Colonic mucosa (tissue), 4 donors: ENCODE measurements at places on chromosomes 16 and 17.

GRCh38 chr16:48231727-48232492, 12.2 kb upstream of the LONP2 start:
- peak; percentile 35 for DNase-seq
- H3K4me3 ChIP-seq, result no peak overlapping the region
- H3K36me3 ChIP-seq, result no peaks in the 10 kb centered on the region
- no peak overlapping the region for H3K27ac ChIP-seq
- no peaks in the 10 kb centered on the region for H3K4me1 ChIP-seq

- no peaks in the 10 kb centered on the region for H3K4me1 ChIP-seq
- no peaks in the 10 kb centered on the region for H3K27me3 ChIP-seq
- H3K4me3 ChIP-seq, result no peak overlapping the region
- H3K27ac ChIP-seq, result peak overlapping the region; percentile 72
- DNase-seq, result no peak
Measured at GRCh38 chr17:78325076-78325687, 34.7 kb downstream of the SOCS3 start.

GRCh38 chr17:76027159-76027839, at the start of gene EVPL:
EVPL (minus strand) TSS chr17:76027306; CDS start chr17:76027198, 108 bp downstream.
- H3K36me3 ChIP-seq, result no peaks in the 10 kb centered on the region
- H3K4me1 ChIP-seq, result peaks cover 9% of the 10 kb centered on the region
- DNase-seq, result peak; percentile 94
- peak within 1 kb of the TSS; percentile 40 for H3K4me3 ChIP-seq

GRCh38 chr17:29073520-29073919, 30.6 kb downstream of the PIPOX start:
- no peaks in the 10 kb centered on the region for H3K4me1 ChIP-seq
- H3K27me3 ChIP-seq, result no peaks in the 10 kb centered on the region

GRCh38 chr17:59427996-59428395, 96.5 kb downstream of the YPEL2 start:
- no peaks in the 10 kb centered on the region for H3K27me3 ChIP-seq
- peak overlapping the region; percentile 28 for H3K27ac ChIP-seq
- H3K4me3 ChIP-seq, result no peak overlapping the region
- DNase-seq, result no peak
- no peaks in the 10 kb centered on the region for H3K4me1 ChIP-seq
- no peaks in the 10 kb centered on the region for H3K36me3 ChIP-seq

DNA sequence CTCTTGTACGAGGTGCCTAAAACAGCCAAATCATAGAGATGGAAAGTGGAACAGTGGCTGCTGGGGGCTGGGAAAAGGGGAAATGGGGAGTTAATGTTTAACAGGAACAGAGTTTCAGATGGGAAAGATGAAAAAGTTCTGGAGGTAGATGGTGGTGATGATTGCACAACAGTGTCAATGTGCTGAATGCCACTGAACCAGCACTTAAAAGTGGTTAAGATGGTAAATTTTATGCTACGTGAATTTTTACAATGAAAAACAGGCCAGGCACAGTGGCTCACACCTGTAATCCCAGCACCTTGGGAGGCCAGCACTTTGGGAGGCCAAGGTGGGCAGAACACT, 130.4 kb downstream of the C16orf78 start:
- no peak overlapping the region for H3K4me3 ChIP-seq
- no peak for DNase-seq
- H3K4me1 ChIP-seq, result no peaks in the 10 kb centered on the region
- no peaks in the 10 kb centered on the region for H3K27me3 ChIP-seq
- no peaks in the 10 kb centered on the region for H3K36me3 ChIP-seq

GRCh38 chr17:180381-181244, 837 bp downstream of the DOC2B start:
- no peak overlapping the region for H3K27ac ChIP-seq
- no peaks in the 10 kb centered on the region for H3K4me1 ChIP-seq
- DNase-seq, result no peak
- peaks cover 23% of the 10 kb centered on the region for H3K27me3 ChIP-seq

DNA sequence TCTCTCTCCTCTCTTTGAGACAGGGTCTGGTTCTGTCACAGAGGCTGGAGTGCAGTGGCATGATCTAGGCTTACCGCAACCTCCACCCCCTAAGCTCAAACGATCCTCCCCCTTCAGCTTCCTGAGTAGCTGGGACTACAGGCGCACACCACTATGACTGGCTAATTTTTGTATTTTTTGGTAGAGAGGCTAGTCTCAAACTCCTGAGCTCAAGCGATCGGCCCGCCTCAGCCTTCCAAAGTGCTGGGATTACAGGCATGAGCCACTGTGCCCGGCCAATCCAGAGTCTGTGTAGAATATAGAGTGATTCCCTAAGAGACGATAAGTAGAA, 65.8 kb upstream of the RPH3AL start:
- no peak for DNase-seq
- no peaks in the 10 kb centered on the region for H3K4me1 ChIP-seq
- no peak overlapping the region for H3K4me3 ChIP-seq
- no peak overlapping the region for H3K27ac ChIP-seq
- H3K36me3 ChIP-seq, result no peaks in the 10 kb centered on the region

DNA sequence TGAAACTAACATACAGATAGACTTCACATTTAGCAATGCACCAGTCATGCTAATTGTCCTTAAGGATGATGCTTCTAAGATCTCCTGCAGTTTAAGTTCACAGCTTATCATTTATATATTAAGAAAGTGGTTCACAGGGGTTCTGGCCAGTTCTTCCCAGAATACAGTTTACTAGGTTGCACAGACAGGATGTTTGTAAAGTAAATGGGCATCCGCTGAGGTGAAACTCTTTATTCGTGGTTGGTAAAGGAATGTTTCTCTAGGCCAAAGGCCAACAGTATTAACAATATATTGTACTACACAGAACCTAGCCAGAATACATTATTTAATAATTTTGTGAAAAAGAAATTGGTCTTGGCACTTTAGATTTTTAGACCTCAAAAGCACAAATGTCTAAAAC, 1427.3 kb downstream of the CDH8 start:
- no peaks in the 10 kb centered on the region for H3K27me3 ChIP-seq
- no peak for DNase-seq
- no peaks in the 10 kb centered on the region for H3K36me3 ChIP-seq
- H3K4me1 ChIP-seq, result no peaks in the 10 kb centered on the region

GRCh38 chr17:66190738-66191592, 968 bp downstream of the CEP112 start:
- H3K36me3 ChIP-seq, result no peaks in the 10 kb centered on the region
- no peaks in the 10 kb centered on the region for H3K4me1 ChIP-seq
- H3K27ac ChIP-seq, result peak overlapping the region; percentile 20
- H3K27me3 ChIP-seq, result no peaks in the 10 kb centered on the region
- peak; percentile 23 for DNase-seq

DNA sequence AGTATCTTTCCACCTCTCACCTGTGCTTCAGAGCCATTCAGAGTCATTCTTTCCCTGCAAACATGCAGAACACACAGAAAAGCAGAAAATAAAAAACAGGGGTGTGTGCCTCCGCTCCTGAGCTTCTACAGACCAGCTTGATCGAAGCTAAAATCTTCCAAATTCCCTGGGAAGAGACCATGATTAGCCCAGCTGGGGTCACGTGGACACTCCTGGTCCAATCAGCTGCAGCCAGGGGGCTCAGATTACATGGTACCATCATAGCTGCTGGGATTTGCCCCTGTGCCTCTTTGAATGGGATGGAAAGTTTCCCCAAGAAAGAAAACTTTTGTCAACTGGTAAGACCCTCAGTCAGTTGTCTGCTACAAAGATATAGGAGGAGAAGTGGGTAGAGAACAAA, 159.9 kb downstream of the TMEM114 start:
- H3K36me3 ChIP-seq, result no peaks in the 10 kb centered on the region
- H3K27me3 ChIP-seq, result no peaks in the 10 kb centered on the region
- H3K27ac ChIP-seq, result no peak overlapping the region

DNA sequence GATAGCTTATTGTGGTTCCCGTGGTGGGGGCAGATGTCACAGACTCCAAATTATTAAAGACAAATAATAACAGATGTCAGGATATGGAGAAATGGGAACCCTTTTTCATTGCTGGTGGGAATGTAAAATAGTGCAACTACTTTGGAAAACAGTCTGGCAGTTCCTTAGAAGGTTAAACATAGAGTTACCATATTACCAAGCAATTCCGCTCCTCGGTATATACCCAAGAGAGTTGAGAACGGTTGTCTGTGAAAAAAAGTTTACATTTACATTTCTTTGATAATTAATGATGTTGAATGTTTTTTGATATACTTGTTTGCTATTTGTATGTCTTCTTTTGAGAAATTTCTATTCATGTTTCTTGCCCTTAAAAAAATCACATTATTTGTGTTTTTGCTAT, 41.2 kb downstream of the OR1D5 start:
- DNase-seq, result no peak
- no peaks in the 10 kb centered on the region for H3K27me3 ChIP-seq
- H3K27ac ChIP-seq, result no peak overlapping the region

DNA sequence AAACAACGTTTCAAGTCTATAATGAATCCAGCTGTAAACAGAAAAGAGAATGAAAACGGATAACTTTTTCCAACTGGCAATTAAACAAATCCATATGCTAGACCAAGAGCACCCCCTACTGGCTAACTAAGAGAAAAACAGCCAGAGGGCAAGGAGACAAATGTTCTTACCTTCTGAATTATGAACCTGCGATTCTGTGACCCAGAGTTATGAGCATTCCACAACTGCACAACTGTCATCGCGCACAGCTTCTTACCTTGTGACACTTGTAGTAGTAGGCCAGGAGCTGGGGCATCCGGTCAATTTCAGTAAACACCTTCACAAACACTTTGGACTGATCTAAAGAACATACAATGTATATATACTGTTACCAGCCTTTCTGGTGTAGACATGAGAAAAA, 18.6 kb downstream of the COG7 start:
- DNase-seq, result peak; percentile 55
- H3K27ac ChIP-seq, result peak overlapping the region; percentile 71
- H3K36me3 ChIP-seq, result peaks cover 4% of the 10 kb centered on the region
- no peak overlapping the region for H3K4me3 ChIP-seq

GRCh38 chr16:70749006-70749678, 51.8 kb downstream of the VAC14 start:
- H3K4me3 ChIP-seq, result no peak overlapping the region
- H3K27ac ChIP-seq, result peak overlapping the region; percentile 47
- peaks cover 40% of the 10 kb centered on the region for H3K4me1 ChIP-seq
- no peaks in the 10 kb centered on the region for H3K36me3 ChIP-seq
- H3K27me3 ChIP-seq, result no peaks in the 10 kb centered on the region
- DNase-seq, result peak; percentile 80

- H3K27me3 ChIP-seq, result no peaks in the 10 kb centered on the region
- H3K4me1 ChIP-seq, result no peaks in the 10 kb centered on the region
- H3K27ac ChIP-seq, result no peak overlapping the region
- H3K36me3 ChIP-seq, result no peaks in the 10 kb centered on the region
- H3K4me3 ChIP-seq, result no peak overlapping the region
Measured at GRCh38 chr17:35519906-35520442, 17.5 kb downstream of the SLFN12L start.

GRCh38 chr17:56640116-56640515, 46.6 kb downstream of the NOG start:
- no peak for DNase-seq
- no peaks in the 10 kb centered on the region for H3K4me1 ChIP-seq
- no peaks in the 10 kb centered on the region for H3K27me3 ChIP-seq
- no peak overlapping the region for H3K4me3 ChIP-seq

- H3K4me1 ChIP-seq, result no peaks in the 10 kb centered on the region
- no peaks in the 10 kb centered on the region for H3K36me3 ChIP-seq
- H3K27ac ChIP-seq, result no peak overlapping the region
- no peaks in the 10 kb centered on the region for H3K27me3 ChIP-seq
Measured at GRCh38 chr17:73984941-73985340, 218.5 kb upstream of the RPL38 start.

- no peak for DNase-seq
- no peak overlapping the region for H3K4me3 ChIP-seq
- no peaks in the 10 kb centered on the region for H3K4me1 ChIP-seq
- peaks cover 57% of the 10 kb centered on the region for H3K36me3 ChIP-seq
Measured at GRCh38 chr17:41909088-41909487, 9.7 kb downstream of the ACLY start.

DNA sequence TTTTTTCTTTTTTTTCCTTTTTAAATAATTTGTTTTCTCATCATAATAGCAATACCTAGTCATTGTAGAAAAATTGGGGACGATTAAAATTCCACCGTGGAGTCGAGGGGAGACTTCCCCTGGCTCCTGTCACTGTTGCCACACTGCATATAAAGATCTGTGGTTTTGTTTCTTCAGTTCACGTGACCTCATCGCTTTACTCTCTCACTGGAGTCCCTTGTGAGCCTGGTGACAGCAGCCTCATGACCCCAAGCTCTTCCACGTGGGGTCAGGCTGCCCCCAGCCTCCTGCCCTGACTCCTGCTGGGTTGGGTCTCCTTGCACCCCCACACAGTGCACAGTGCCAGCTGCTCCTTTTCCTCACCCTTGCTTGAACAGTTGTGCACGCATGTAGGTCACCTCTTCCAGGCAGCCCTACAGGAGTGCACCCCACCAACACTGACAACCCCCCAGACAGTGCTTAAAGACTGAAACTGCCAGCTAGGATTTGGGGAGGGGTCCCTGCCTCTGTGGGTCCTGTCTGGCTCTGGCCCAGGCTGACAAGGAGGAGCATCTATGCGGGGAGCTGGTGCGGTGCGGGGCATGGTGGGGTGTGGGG, 7.3 kb upstream of the METRNL start:
- DNase-seq, result no peak
- no peak overlapping the region for H3K27ac ChIP-seq
- no peaks in the 10 kb centered on the region for H3K27me3 ChIP-seq
- no peak overlapping the region for H3K4me3 ChIP-seq
- no peaks in the 10 kb centered on the region for H3K36me3 ChIP-seq

DNA sequence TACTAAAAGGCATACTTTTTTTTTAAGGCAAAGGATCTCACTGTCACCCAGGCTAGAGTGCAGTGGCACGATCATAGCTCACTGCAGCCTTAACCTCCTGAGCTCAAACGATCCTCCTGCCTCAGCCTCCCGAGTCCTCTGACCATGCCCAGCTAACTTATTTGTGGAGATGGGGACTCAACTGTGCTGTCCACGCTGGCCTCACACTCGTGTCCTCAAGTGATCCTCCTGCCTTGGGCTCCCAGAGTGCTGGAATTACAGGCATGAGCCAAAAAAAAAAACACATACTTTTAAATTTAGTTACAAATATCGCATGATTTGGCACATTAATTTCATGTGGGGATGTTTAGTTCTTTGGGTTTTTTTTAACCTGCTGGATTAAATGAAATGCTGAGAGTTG, 207.7 kb upstream of the CHMP6 start:
- H3K4me3 ChIP-seq, result no peak overlapping the region
- H3K27ac ChIP-seq, result no peak overlapping the region
- no peaks in the 10 kb centered on the region for H3K36me3 ChIP-seq
- DNase-seq, result no peak
- H3K27me3 ChIP-seq, result no peaks in the 10 kb centered on the region
- no peaks in the 10 kb centered on the region for H3K4me1 ChIP-seq

DNA sequence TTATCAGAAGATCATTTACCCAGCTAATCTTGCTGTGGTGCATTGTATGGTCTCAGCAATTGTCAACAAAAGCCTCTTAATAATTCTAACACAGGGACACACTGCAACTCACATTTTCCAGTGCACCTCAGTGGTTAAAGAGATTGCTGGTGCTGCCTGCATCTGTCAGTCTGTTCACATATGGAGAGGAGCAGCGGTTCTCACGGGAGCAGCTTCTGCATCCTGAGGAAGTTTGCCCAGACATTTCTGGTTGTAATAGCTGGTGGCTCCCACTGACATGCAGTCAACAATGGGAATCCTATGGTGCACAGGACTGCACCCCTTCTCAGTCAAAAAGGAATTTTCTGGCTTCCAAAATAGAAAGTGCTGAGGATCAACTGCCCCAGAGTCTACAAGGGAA, 7.8 kb downstream of the GGA2 start:
- no peak overlapping the region for H3K4me3 ChIP-seq
- DNase-seq, result no peak
- no peak overlapping the region for H3K27ac ChIP-seq
- no peaks in the 10 kb centered on the region for H3K36me3 ChIP-seq
- H3K27me3 ChIP-seq, result no peaks in the 10 kb centered on the region
- peaks cover 10% of the 10 kb centered on the region for H3K4me1 ChIP-seq
